ENCODE measurements at places on chromosomes 2 and 18.
A peak's percentile ranks its signal among the peaks of the same experiment; 100 is the strongest.

- DNase-seq: no peak
Observed at GRCh38 chr2:129829588-129829987, 149.9 kb upstream of the RAB6C start.

DNA sequence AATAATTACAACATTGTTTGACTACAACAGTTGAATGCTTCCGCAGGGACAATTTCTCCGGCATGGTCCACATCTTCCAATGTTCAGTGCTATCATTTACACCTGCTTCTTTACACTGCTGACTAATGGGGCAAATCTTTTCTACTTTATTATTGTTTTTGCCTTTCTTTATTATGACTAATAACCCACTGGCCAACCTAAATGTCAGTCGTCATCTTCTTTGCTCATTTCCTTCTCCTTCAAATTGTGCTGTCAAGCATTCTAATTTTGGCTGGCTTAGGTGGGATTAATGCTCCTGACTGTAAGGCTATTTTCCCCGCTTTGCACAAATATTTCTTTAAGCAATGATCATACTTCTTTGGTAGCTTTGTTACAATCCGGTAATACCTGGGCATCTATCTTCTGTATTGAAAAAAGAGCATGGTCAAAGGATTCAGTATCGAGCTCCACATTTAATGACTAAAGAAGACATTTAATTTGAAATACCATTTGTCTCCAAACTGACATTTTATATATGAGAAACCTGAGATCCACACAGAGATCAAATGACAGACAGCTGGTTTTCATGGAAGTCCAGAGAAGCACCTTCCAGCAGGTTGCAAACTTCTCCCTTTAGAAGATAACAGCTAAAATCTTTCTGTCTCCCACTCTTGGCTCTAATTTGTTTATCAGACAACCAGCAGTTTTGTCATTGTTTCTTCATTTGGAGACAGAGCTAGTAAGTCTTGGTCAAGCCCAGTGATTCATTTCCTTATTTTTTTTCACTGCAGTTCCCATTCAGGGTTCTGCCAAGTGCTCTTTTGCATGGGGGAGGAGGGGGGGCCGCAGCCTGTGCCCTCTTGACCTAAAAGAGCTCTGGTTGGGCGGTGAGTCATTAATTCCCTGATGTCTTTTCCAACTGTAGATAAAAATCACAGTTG is 132.9 kb downstream of the SOCS6 start:
- peak; percentile 0 for DNase-seq

DNA sequence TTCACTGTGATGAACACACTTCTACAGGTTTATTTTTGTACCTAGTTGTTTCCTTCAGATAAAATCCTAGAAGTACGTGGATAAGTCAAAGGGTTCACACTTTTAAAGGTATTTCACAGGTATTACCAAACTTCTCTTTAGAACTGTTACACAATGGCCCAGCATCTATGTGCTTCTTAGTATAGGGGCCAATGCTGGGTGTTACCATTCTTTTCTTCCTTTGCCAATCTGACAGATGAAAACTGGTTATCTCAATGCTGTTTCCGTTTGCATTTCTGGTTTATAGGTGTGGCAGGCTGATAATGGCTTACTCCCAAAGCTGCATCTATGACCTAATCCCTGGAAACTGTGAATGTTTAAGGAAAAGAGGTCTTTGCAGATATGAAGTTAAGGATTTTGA is 2.8 kb upstream of the TCF7L1 start:
- DNase-seq: no peak

DNA sequence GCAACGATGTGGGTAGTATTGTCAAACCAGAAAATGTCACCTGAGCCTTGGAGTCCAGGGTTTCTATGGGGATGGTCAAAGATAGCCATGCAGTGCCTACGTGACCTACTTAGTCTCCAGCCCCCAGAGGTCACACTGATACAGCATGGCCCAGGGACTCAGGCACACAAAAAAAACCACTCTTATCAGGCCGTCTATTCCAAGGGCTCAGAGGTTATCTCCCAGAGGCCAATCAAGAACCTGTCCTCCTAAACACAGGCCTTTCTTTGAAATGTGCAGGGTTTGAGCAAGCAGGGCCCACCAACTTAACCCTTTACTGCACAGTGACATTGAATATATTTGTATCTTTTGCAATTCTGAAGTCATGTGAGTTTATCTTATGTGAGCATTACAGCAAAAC is 82.7 kb downstream of the MRO start:
- DNase-seq: no peak

GRCh38 chr18:73060666-73061288 is 193.0 kb upstream of the NETO1 start:
- no peak for DNase-seq

DNA sequence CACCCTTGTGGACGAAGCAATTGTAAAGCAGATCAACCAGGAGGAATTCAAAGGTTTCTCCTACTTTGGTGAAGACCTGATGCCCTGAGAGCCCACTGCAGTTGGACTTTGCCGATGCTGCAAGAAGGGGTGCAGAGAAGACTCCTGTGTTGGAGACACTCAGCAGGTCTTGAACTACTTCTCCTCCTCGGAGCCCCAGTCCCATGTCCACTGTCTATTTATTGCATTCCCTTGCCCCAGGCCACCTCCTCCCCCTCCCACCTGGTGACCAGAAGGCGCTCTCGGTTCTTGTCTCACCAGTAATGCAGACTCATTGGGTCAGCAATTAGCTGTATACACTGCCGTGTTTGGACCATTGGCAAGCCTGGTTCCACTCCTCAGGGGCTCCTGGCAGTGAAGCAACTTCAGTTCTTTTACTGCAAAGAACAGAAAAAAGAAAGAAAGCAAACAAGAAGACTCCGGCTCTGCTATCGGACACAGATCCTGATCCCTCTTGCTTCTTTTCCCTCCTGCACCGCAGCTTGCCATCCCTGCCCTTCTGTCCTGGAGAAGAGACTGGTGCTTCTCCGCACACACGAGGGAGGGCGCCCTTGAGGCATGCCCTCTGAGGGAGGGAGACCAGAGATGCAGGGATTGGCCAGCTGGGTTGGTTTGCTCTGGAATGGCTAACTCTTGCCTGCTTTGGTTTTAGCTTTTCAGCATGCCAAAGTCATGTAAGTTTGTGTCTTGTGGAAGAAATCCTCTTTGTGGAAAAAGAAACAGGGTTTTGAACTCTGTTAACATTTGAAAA is 112.2 kb upstream of the EPAS1 start:
- DNase-seq: no peak

- no peak for DNase-seq
Observed at GRCh38 chr2:234158812-234159211, 108.3 kb downstream of the SPP2 start.

- no peak for DNase-seq
Observed at GRCh38 chr2:63853527-63854310, 12.0 kb downstream of the UGP2 start.
